Cardiac septum (tissue), 1 donor: ENCODE measurements at places on chromosomes 2 and 18.

GRCh38 chr2:121400201-121400600, 115.2 kb upstream of the TFCP2L1 start:
- DNase-seq: no peak

GRCh38 chr2:12918835-12919445, 202.2 kb downstream of the TRIB2 start:
- DNase-seq: no peak

DNA sequence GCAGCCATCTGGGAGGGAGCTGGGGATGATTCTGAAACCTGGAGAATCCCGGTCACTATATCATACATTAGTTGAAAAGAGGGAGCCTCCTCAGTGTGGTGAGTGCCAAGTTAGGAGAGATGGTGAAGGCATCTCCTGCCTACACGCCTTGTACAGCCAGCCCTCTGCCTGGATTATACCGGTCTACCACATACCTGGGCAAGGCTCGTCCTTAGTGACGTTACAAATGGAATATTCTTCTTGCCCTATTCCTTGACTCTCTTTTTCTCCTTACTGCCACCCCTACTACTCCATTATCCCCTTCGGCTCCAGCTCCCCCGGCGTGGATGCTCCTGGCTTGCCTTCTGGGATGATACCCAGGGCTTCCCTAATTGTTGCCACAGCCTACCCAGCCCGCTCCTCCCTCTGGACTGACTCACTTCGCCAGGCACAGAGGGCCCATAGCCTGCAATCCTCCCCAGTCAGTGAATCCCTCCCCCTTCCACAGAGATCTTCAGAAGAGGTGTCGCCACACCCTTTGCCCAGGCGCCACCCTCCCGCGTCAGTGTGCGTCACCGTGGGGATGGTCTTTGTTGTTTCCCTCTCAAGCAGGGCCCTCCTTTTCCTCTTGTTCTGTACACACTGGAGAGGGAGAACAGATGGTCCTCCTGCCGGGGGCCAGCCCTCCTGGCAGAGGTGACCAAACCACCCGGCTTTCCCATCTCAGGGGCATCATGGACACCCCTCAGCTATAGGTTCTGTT, 115.2 kb upstream of the EPAS1 start:
- no peak for DNase-seq

- DNase-seq: no peak
Observed at GRCh38 chr2:32478889-32479620, 122.2 kb downstream of the BIRC6 start.

- no peak for DNase-seq
Observed at GRCh38 chr2:169007941-169008340, 23.2 kb downstream of the ABCB11 start.

DNA sequence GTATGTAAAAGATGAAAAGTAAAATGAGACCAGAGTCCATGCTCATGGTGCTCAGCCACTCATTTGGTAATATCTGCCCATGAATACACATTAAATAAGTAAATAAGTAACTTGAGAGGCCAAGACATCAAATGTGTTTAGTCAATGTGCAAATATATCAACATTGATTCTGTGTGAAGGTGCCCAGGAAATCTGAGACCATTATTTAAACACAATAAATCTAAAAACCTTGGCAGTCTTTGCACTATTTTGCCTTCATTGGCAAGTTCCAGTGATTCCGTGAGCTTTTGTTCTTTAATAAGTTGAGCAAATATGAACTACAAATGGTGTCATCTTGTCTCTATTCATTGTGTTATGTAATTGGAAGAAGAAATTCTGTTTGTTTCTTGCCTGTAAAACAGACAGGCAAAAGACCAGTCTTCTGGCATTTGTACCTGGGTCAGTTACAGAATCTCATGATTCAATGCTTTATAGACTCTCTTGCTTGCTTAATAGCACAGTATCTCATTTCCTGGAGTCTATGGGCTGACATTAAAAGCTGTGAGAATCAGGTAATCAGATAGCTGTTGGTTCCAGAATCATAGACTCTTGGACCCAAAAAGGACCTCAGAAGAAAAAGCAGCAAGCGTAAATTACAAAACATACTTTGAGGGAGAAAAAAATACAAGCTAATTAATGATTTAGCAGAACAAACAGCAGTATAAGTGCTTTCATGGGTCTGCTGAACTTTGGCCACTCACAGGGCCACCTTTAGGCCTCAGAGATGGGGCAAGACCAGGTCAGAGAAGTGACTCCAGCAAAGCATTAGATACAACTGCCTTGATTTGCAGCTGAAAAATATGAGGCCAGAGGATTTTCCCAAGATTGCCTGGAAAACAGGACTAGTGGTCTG, 20.0 kb upstream of the SERPINB3 start:
- no peak for DNase-seq
